ENCODE measurements at places on chromosomes 7 and 10. TPM values are rescaled to one million over a fixed set of nuclear protein-coding genes. Genes with fewer than 3 reads are reported as not detected.

Gene OPALIN
- not detected for polyA plus RNA-seq

Gene BLVRA
- 58.7 TPM for polyA plus RNA-seq

Gene H2BK1
- polyA plus RNA-seq, result not detected

Gene C7orf57
- not detected for polyA plus RNA-seq

Gene PLCE1
- 2.0 TPM for polyA plus RNA-seq

Data from AG04450 (cell line).